GM23338 (cell line): ENCODE measurements at places on chromosomes 2 and 18.

DNA sequence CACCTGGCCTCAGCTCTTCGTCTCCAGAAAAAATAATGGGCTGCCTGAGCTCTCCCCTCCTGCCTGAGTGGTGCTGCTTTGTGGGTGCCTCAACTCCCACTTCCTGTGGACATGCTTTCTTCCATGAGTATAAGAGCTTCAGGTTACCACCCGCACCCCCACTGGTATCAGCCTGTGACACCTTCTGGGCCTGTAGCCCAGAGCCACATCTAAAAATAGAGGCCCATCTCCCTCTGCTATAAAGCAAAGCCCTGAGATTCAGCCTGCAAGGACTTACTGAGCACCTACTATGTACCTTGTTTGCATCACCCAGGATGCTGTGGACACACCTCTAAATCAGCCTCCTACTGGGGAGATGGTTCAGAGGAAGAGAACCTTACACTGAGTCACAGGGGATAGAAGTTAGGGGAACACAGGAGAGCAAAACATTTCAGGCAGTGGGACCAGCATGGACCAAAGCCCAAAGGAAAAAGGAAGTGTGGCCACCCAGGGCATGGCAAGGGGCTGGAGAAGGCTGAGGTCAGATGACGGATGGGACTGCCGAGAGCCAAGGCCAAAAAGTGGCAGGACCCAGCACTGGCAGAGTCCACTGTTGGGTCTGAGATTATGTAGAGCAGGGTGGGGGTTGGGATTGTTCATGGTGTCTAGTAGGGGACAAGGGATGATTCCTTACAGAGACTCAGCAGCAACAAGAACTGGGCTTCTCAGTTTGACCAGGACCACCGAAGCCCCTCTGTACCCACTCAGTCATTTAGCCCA lies 123.7 kb upstream of the PPP1CB start:
- no peak for DNase-seq

DNA sequence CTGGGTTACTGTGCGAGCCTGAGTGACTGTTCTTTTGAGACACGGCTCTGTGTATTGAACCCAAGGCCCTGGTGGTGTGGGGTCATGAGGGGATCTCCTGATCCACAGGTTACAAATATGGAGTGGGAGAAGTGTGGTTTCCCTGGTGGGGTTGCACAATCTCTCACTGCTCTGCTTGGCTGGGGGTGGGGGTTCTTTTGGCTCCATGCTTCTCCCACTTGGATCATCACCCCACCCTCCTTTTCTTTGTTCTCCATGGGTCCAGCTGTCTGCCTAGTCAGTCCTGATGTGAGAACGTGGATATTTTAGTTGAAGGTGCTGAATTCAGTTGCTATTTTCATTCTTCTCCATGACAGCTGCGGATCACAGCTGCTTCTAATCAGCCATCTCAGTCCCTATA lies 37.8 kb downstream of the AGPS start:
- no peak for DNase-seq

DNA sequence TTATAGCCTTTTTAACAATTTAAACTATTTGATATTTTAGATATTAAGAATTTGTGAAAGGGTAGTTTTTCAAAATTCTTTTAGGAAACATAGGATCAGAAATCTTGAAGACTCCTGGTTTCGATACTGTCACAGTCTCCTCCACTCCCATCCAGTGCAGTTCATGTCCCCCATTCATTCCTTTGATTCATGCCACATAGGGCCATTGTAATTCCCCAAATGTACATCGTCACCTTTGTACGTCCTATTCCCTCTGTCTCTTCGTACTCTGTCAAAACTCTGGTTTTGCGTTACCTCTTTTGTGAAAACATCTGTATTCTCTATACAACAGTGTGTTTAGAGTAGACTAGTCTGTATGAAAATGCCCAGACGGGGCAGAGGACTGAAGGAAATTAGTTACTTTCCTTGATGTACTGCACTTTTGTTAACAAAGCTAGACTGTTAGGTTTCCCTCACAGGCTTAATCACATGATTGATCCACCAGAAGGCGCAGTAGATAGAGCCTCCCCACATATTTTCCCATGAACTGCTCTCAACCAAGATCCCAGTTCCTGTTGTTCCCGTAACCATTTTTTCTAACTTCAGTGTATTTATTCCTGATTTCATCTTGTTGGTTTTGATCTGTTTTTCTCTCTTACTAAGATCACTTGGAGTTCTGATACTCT lies 2.5 kb downstream of the MRPL35 start:
- peak; percentile 41 for DNase-seq

GRCh38 chr2:75574106-75574505 lies 13.4 kb upstream of the EVA1A start:
- no peak for DNase-seq

DNA sequence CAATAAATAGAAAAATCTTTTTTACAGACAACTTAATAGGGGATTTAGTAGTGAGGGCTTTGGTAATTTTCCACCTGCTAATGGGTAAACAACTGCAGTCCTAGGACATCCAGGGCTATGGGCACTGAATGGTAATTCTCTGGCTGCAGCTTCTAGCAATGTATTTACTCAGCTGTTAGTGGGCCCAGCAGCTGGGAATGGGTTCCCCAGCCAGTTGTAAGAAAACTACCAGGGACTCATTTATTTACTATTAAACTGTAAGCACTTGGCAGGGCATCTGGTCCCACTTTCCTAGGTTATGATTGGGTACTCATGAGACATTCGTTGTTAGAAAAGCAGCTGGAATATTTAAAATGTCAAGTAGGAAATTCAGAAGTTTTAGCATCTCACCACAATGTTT lies 363.8 kb upstream of the TRIB2 start:
- DNase-seq: no peak

DNA sequence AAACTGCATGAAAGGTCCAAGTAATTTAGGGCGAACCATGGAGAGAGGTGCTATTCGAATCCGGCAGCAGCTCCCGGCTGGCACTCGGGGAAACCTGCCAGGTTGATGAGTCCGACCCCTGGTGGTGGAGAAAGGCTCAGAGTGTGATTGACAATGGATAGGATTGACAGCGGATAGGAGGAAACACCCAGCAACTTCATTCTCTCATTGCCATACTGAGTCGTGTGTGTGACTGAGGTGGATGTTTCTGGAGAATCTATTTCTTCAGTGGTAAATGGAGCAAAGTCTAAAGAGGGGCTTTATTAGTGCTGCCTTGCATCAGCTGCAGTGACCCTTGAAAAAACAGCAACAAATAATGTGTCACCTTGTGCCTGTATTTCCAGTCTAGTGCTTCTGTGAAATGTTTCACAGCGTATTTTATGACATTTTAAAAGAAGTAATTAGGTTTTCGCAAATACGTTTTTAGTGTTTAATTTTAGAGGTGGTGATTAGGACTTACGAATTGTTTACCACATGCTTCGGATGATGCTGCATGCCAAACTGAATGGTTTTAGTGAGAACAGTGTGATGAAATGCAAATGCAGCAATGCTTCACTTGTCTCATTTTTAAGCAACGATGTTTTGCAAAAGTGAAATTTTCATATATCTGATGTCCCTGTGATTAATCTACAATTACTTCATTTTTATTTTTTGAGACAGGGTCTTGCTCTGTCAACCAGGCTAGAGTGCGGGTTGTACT lies 102.0 kb downstream of the DCDC2C start:
- DNase-seq: peak; percentile 74

DNA sequence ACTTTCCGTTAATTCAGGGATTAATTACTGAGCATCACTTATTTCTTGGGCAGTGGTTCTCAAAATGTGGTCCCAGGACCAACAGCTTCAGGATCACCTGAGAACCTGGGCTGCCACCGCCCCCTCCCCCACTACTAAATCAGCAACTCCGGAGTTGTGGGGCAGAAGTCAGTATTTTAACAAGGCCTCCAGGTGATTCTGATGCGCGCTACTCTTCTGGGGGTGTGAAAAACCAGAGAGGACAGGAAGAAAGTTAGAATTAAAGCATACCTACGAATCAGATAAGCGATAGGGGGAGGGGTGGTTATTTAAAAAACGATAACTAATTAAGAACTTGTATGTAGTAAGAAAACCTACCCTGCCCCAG lies 319 bp downstream of the ZSCAN30 start:
- DNase-seq: peak; percentile 51

DNA sequence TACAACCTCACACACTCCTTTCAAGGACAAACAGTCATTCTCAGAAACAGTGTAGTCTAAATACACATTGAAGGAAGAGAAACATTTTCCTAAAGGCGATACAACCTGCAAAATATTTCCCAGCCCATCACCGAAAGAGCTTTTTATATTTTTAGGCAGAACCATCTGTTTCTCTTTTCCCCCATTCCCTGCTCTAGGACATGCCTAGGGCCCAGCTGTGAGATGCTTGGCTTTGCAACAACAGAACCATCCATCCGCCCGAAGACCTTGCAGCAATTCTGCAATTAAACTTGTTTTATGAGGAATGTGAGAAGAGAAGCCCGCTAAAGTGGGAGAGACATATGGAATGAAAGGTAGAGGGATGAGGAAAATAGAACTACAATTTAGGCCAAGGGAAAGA lies 105.6 kb upstream of the RFX8 start:
- no peak for DNase-seq

- DNase-seq: peak; percentile 94
Observed at GRCh38 chr2:176001916-176002687, at the start of gene LNPK. Gene LNPK, minus strand, starts transcription at chr2:176002267. Its CDS starts 6,683 bp downstream, at chr2:175995584.

DNA sequence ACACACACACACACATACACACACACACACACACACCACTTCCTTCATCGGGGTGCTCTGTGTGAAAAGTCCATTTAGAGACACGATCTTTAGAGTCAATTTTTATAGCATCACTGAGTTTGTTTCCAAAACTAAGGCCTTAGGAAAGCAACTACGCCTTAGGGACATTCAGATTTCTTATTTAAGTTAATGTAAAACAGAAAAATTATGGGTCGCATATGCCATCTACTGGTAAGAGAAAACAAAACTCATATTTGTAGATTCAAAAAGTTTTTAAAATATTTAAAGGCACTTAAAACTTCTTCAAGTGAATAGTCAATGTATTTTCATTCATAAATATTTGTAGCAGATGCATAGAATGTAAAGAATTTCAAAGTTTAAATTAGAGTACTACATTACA lies 166.2 kb downstream of the ATAD2B start:
- DNase-seq: peak; percentile 38

DNA sequence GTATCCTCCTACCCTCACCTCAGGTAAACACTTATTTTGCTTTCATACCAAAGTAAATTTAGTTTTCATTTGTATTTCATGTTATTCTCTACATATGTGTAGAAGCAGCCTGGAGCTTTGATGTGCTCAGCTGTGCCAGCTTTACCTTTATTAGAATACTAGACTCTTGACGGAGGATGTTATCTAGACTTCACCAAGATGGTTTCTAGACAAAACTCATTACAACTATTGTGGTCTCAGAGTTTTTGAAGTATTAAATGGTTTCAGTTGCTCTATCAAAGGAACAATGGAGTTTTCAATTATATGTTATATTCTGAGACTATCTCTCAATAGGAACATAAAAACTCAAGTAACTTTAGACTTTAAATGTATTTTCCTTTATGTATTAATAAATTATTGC lies 5.0 kb upstream of the IL18RAP start:
- DNase-seq: no peak

DNA sequence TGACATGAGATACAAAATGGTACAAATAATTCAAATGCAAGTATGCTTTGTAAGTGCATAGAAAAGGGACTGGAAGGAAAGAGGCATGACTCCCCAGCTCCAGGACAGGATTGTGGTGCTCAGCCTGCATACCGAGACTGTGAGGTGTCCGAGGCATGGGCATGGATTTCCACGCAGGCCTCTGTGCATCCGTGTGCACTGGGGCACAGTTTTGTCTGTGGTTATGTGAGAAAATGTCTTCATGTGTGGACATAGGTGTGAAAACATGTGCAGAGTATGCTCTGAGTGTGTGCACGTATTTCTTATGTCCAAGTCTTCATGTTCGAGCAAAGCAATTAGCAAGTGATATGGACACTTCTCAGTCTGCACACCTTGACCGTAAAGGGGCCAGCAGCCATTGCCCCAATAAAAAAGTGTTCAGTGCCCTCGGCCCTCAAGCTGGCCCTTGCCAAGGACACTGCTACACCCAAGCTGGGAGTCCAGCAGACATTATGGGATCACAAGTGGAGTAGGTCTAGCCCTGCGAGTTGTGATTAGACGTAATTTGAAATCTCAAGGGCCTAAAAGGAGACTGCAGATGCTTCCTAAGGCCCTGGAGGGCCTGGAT lies 120.7 kb downstream of the CYP26B1 start:
- no peak for DNase-seq

DNA sequence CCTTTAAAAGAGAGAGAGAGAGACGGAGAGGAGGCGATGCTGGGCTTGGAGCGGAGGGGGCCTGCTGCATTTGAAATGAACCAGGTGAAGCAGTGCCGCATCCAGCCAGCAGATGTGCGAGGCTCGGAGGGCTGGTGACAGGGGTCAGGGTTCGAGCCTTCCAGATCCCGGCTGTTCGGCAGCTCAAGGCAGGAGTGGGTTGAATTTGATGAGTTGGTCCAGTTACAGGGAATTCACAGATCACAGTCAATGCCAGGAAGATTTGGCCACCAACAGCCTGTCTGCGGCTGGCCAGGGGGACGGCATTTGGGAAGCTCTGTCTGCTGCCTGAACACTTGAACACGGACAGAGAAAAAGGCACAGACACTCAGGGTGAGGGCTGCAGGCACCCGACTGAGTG lies 48.6 kb downstream of the PTGR3 start:
- peak; percentile 48 for DNase-seq

DNA sequence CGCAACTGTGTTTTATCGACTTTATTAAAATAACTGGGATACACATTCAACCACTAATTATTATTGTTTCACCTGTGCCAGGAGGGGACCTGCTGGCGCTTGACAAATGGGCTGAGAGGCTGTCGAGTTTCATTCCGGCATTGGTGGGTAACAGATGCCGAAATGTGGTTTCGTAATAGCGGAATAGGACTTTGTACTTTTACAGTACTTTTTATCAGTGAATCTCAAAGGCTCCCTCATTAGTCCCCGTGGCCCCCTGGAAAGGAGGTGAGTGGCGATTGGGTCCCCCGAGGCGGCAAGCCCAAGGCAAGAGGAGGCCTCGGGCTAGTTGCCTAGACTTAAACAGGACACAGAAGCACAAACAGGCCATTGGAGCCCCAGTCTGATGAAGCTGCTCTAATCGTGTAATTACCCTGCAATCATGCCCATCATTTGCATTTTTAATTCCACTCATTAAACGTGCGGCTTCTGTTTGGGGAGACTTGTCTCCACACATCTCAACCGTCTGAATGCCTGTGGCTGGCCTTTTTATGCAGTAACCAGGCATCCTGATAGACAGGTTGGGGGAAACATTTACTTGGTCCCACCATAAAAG lies 193.2 kb downstream of the INO80D start:
- no peak for DNase-seq

DNA sequence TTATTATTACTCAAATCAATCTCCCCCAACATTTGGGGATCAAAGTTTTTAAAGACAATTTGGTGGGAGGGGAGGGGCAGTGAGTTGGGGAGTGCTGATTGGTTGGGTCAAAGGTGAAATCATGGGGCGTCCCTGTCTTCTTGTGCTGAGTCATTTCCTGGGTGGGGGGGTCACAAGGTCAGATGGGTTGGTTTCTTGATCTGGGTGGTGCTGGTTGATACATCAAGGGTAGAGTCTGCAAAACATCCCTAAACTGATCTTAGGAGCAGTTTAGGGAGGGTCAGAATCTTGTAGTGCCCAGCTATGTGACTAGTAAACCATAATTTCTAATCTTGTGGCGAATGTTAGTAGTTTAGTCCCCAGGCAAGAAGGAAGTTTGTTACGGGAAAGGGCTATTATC lies 67.4 kb downstream of the MOGAT1 start:
- no peak for DNase-seq
